Activated CD4-positive, alpha-beta T cell treated with anti-CD3 and anti-CD28 coated beads, Interleukin-2, amount 50 U/mL, for 24 hours (primary cell): ENCODE measurements at places on chromosomes 7 and 10.

DNA sequence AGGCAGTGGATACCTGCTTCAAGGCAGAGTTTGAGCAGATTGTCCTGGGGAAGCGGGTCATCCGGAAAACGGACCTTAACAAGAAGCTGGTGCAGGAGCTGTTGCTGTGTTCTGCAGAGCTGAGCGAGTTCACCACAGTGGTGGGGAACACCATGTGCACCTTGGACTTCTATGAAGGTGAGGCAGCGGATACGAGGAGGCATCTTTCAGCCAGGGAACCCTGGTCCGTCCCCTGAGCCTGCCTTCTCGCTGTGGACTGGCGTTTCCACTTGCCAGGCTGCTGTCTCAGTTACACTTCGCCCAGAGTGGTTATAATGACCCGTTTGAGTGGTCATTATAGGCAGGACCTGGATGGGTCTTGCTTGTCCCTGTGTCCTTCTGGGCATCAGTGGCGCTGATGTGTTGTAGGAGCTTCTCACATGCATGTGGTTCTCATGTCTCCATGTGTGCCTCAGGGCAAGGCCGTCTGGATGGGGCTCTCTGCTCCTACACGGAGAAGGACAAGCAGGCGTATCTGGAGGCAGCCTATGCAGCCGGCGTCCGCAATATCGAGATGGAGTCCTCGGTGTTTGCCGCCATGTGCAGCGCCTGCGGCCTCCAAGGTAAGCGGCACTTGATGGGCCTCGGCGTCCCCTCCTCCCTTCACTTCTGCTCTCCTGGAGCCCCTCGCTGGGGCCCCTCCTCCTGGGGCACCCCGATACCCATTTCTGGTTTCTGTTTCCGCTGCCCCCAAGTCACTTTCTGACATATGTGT, 18.0 kb downstream of the UPP1 start:
- no peak for DNase-seq

DNA sequence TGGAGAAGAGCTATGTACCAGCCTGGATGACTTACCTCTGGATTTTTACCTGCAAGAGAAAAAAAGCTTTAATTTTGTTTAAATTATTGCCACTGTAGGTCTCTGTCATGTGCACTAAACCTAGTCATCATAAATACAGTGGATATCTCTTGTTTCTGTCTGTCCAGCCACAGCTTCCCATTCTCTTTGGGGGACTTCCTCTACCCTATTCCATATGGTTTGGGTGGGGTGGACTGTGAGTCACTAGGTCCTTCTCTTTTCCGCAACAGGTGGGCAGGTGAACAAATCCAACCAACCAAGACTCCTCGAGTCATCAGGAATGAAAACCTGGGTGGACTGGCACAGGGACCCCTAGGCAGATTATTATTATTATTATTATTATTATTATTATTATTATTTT, 87.3 kb upstream of the CYTH3 start:
- DNase-seq, result no peak

DNA sequence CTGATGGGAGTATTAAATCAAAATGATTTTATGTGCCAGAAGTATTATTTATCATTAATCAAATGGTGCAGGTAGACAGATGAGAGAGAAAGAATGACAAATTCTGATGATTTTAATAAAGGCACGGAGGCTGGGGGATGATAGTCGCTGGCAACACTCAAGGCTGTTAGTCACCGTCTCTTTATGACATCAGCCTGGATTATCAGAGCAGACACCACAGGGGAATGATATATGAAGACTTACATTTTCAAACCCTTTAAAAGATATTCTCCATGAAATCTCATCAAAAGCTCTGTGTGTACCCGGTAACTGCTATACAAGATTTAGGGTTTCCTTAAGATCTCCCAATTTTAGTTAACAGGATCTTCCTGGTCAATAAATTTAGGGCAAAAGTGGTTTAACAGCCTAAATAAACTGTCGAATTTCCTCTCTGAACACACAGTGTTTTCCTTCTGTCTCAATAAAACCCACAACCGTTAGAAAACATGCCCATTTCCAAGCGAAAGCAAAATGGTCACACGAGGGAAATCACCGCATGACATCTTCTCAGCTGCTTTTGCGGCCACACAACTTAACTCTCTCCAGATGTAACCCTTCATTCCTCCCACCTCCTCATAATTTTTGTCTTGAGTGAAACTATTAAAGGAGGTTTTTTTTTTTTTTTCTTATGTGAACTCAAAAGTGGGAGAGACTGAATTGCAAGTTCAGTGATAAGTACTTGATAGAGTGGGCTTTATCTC, 133.2 kb upstream of the FAM171A1 start:
- no peak for DNase-seq

- no peak for DNase-seq
Measured at GRCh38 chr7:94449151-94449725, 54.5 kb downstream of the COL1A2 start.

GRCh38 chr7:1669064-1669951, 769 bp upstream of the ELFN1 start:
- no peak for DNase-seq

DNA sequence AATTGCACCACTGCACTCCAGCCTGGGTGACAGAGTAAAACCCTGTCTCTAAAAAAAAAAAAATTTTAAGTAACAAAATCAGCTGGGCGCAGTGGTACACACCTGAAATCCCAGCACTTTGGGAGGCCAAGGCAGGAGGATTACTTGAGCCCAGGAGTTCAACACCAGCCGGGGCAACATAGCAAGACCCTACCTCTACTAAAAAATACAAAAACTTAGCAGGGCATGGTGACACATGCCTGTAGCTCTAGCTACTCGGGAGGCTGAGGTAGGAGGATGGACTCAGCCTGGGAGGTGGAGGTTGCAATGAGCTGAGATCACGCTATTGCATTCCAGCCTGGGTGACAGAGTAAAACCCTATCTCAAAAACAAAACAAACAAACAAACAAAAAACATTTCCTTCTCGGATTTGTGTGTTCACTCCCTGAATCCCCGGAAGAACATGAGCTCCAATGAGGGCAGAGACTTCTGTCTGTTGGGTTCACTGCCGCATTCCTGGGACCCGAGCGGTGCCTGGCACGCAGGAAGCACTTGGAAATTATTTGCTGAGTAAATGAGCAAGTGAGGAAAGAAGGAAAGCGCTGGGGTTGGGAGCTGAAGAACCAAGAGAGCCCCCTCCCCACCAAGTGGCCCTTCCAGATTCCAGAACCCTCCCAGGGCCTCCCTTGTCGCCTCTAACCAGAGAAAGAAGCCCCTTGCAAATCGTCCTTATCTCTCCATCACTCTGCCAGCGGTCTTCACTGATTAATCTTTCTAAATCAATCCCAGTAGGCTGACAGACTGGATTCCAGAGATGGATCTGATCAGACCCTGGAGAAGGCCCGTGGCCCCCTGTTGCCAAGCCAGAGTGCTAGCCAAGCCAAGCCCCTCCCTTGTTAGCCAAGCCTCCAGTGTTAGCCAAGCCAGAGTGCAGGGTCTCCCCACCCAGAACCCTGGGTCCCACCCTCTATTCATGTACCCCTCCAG, 6.2 kb downstream of the TNRC18 start:
- DNase-seq, result no peak

DNA sequence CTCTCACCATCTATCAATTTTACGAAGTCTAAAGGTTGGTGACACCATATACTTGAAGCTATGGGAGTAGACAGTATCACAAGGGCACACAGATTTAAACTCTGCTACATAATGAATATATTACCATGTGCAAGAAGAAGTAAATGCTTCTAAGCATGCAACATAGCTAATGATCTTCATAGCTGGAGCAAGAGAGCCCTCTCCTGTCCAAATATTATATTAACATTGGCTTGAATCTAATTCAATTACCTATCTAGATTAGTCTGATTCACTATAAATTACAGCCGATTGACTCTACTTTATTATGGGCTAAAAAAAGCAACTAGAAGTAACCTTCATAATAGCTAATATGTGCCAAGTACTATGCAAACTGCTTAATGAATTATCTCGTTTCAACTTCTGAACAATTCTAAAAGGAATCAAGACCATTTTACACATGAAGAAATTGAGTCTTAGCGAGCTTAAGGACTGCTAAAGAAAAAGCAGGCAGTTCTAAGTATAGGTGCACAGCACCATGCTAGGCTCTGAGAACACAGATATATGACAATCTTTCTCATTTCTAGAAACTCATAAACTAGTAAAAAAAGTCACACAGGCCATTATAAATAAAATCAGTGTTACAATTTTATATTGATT, 21.9 kb downstream of the FRA10AC1 start:
- DNase-seq, result no peak

DNA sequence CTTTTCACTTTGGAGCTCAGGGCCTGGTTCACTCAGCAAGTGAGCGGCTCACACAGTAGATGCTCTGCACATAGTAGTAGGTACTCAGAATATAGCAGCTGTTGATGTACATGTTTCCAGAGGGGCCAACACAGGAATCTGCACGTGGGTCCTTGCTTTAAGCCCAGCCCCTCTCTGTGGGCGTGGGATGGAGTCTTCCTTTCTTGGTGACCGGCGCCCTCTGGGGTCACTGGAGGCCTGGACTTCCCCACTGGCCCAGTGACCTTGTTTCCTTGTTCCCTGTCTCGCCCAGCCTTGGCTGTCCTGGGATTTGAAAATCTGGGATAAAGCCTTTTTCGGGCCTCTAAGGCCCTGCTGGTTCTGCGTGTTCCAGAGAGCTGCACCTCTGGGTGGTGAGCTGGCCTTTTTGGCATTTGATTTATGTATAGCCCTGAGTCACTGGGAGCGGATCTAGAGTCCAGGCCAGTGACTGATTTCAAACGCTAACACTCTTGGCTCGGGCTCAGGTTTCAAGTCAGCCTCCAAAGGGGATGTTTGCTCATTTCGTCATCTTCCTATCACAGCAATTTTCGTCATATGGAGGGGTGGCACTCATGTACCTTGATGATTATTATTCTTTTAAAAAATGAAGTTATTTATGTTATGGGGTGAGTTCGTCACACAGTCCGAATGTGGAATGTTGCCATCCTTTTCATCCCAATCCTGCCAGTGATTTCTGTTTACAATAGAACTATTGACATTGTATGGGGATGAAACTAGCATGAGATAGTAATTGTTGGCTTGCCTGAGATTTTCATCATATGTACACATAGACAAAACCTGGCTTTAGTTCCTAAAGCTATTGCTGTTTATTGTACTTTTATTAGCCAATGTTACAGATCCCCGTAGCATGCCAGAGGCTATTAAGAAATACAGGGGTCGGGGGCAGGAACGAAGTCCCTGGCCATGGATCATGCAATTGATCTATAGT, 65.5 kb downstream of the CUX1 start:
- no peak for DNase-seq

DNA sequence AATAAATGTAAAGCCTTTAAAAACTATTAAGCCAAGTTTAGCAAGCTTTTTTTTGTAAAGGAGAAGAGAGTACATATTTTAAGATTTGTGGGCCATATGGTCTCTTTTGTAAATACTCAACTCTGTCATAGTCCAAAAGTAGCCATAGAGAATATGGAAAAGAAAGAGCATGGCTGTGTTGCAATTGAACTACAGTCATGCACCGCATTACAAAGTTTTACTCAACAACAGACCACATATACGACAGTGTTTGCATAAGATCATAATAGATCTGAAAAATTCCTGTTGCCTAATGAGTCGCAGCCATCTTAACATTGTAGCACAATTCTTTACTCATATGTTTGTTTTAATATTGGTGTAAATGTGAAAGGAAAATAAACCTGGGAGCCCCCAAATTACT, 440.8 kb downstream of the HTR7 start:
- DNase-seq, result no peak

DNA sequence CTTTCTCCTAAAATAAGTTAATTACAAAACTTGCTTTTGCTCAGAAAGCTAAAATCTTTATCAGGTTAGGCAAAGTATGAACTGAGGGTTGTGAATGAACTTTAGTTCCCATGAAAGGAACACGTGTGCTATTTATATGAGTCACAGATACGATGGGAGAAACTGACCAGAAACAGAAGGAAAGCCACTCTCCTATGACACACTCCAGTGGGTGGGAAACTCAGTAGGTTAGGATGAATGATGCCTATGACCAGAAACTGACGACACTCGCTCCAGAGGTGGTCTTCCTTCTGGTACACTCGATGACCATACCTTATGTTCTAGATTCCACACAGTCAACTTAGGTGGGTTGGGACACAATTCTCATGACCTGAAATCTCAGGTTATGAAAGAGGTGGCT, 215.7 kb upstream of the INHBA start:
- no peak for DNase-seq

DNA sequence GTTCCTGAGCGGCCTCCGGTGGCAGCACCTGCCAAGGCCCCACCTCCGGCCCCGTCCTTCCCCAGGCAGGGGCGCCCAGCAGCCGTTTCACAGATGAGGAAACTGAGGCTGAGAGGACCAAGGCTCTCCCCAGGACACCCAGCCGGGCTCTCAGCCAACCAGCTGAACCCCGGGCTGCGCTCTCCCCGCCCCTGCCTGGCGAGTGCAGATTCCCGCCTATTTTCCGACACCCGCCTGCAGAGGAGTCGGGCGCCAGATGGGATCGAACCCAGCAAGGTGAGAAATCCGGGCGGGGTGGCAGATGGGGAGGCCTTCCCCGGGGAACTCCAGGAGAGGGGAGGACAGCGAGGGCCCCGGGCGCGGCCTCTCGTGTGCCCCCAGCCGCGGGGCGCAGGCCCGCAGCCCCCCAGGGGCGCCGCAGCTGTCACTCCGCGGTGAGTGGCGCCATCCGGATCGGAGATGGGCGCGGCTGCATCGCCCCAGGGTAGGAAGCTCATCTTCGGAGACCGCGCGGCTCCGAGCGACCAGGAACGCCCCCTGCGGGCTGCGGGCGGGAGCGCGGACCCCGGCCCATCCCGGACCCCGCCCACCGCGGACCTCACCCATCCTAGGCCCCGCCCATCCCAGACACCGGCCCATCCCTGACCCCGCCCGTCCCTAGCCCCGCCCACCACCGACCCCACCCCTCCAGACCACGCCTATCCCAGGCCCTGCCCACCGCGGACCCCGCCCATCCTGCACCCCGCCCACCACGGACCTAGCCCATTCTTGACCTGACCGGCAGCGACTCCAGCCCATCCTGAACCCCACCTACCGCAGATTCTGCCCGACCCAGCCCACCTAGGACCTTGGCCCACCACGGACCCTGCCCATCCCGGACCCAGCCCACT, 90.3 kb downstream of the MICALL2 start:
- no peak for DNase-seq

DNA sequence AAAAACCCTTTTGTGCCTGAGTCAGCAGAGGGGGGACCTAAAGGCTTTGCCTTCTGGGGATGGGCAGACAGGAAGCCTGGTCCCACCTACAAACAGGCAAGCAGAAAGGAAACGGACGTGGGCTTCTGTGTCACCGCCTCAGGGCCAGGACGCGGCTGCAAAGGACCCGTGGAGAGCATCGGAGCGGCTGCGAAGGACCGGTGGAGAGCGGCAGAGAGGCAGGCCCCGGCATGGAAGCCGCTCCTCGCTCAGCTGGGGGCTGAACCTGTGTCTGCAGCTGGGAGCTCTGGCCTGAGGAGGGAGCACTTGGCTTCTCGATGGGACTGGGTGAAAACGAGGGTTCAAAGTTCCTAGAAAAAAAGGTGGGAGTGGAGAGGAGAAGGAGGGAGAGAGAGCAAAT, 125.4 kb upstream of the PPP2R2D start:
- DNase-seq, result no peak
